ENCODE measurements at places on chromosomes 2 and 18.

DNA sequence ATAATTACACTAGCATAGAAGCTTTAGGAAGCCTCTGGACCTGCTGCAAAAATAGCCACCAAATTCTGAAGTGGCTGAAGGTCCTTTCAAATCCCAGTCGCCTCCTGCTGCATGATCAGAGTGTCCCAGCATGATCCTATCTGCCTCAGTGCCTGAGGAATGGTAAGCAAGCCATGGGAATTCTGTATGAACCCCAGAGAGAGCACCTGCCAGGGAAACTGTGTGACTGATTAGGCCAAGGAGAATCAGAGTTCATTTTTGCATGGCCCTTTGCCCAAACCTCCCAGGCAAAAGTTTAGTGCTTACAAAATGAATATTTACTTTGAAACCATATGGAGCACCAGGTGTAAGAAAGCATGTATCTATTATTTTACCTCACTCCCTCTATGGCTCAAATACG, 221.4 kb downstream of the ARL4C start:
- no peak for DNase-seq

DNA sequence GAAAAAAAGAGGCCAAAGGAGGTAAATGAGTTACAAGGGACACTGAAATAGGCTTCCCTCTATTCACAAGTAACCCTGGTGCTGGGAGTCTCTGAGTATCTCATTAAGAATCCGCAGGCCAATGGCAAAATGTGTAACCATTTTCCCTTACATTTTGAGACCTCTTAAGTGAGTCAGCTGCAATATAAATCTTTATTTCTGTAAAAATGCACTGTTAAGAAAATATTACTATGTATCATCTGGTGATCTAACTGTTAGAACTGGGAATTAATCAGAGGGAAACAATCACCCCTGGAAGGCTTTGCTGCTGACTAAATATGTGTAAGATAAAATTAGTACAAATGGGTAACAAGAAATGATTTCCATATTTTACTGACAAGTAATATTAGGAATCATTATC, 483.1 kb upstream of the CHST9 start:
- DNase-seq = no peak

- no peak for DNase-seq
Observed at GRCh38 chr18:77733292-77733903, 483.8 kb downstream of the GALR1 start.

DNA sequence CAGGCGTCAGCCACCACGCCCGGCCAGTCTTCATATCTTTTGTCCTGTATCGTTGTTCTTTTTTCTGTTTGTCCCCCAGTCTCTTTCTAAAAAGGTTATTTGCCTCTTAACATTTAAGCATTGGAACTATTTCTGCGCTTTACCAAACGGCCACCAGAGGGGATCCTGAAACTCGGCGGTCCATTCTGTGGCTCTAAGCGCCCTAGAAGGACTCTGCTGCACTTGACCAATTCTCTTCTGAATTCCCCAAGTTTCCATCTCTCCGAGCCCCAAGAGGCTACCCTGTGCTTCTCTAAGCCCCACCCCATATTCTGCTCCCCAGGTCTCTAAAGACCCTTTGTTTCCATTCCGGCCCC, 33.1 kb upstream of the REG3G start:
- no peak for DNase-seq

DNA sequence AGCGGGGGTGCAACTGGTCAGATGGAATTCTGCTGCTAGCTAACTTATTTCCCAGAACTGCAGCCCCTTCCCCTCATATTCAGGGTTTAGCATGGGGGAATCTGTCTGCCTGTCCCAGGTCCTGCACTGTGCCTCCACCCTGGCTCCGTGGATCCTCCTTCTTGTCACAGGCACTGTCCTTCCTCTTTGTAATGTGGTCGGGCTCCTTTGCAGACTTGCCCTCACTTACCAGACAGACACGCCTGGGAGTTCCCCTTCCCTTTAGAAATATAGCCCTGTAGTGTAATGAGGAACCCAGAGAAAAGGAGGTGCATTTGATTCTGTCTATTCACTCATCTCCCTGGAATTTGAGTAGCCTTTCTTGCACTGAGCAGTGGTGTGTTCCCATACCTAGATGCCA, 108.7 kb downstream of the TRIM43 start:
- DNase-seq = no peak

DNA sequence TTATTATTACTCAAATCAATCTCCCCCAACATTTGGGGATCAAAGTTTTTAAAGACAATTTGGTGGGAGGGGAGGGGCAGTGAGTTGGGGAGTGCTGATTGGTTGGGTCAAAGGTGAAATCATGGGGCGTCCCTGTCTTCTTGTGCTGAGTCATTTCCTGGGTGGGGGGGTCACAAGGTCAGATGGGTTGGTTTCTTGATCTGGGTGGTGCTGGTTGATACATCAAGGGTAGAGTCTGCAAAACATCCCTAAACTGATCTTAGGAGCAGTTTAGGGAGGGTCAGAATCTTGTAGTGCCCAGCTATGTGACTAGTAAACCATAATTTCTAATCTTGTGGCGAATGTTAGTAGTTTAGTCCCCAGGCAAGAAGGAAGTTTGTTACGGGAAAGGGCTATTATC, 67.4 kb downstream of the MOGAT1 start:
- DNase-seq = no peak

GRCh38 chr2:12119841-12120240, 373.4 kb downstream of the LPIN1 start:
- no peak for DNase-seq

- no peak for DNase-seq
Observed at GRCh38 chr2:23753291-23754010, 173.5 kb downstream of the ATAD2B start.

DNA sequence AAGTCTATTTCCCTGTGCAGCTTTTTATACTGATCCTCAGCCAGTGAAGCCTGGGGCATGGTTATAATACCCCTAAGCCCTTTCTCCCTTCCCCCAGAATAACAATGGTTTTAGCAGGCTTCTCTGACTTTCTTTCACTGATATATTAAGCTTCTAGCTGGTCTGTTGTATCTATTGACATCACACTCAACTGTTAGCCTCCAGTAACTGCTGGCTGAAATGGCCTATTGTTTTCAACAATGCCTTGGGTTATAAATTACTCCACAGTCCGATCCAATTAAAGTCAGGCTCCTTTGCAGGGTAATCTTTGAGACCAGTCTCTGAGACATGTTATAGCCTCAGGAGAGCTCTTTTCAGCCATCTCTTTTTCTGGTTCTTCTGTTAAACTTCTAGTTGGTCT, 2.9 kb upstream of the SLC9A4 start:
- DNase-seq = no peak

DNA sequence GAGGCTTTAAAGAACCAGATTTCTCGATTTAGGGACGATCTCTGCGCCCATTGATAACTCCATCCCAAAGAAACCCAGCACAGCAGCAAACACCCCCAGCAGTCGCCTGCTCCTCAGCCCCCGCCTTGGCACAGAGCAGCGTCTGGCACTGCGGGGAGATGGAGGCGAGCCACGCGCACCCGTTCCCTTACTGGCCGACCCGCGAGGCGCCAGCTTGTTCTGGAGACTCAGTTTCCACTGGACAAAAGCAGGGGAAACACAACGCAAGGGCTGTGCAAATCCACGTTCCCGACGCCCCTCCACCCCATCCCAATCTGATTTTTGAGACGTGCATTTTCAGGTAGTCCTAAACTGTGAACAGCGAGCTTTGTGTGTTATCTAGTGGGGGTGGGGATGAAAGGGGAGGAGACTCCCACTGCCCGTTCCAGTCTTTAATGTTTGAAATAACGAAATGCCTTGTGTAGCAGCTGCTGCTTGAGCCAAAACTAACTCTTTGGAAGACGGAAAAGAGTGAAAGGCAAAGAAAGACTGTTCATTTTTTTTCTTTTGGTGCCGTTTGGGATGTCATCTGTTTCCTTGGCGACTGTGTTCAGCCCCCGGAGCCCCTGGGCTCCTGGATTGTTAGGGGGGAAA, 143.2 kb downstream of the MEIS1 start:
- no peak for DNase-seq

DNA sequence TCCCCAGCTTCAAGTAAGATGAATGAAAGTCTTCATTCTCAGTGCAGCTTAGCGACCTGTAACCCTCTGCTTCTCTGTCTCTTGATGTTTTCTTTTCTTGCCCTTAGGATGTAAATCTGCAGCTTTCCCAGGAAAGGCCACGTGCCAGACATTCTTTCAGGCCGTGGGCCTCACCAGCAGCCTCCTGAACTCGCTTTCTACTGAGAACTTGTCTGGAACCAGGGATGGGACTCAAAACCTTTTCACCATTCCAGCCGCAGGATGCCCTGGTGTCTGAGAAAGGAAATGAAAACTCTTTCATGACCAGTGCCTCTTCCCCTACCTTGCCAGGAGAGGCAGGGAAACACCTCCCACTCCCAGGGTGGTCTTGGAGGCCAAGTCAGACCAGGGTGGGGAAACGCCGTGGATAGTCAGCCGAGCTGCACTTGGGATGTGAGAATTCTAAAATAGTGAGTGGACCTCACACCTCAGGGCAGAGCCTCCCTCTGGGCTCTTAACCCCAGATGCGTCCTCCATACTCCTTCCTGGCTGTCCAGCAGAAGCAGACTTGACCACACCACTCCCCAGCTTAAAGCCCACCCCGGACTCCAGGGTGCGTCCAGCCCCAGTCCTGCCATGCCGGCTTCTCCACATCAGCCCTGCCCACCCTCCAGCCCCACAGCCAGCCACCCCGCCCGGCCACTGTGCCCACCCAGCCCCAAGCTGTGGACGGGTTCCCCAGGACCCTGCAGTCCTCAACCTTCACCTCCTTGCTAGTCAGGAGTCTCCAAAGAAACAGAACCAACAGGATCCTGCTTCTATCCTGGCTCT, 115.5 kb downstream of the TWIST2 start:
- no peak for DNase-seq

DNA sequence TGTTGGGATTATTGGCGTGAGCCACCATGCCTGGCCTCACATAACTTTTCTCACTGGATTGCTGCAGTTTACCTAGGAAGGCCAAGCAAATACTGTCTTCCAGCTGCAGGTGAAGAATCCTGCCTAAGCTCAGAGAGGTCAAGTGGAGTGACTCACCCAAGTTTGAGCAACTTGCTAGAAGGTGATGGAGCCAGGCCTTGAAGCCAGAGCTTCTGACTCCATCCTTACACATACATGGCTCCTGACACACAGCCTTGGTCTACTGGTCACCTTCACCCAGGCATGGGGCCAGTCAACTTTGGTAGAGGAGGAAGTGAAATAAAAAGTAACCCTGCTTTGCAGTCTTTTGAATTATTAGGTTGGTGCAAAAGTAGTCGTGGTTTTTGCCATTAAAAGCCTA, 93.5 kb downstream of the VWA3B start:
- no peak for DNase-seq

DNA sequence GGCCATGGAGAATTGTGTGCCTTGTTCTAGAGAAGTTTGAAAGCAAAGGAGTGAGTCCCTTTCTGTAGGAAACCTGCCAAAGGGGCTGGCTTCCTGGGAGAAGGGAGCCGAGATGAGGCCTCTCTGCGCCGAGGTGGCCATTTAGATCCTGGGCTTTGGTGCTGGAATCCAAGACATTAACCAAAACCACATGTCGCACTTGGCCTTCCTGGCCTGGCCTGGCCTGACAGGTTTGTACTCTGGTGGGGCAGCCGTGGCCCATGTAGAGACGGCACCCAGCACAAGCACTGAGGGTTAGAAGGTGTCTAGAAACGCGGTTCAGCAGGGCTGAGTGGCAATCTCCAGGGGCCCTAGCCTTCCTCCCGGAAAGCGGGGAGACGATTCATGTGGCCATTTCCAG, 7.1 kb downstream of the CNNM3 start:
- DNase-seq = no peak

DNA sequence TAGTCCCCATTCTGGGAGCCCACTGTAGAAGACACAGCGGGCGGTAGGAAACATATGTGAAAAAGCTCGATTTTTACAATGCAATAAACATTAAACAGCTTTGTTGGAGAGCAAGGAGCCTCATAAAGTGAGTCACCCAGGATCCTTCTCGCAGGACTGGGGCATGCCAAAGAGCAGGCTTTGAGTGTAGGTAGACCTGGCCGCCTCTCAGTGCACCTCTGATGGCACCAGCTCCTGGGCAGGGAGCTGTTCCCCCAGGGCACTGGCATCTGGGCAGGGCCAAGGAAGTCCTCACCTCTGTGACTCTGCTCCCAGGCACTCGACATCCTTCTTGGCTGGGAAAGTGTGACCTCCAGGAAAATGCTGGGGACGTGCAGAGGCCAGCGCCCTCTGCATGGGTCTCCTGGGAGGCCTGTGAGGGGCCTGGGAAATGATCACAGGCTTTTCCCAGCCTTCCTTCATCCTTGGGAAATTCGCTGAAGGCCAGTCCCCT, 94.2 kb downstream of the POLR1A start:
- no peak for DNase-seq

GRCh38 chr18:9756933-9757470, 48.9 kb downstream of the RAB31 start:
- DNase-seq = no peak

DNA sequence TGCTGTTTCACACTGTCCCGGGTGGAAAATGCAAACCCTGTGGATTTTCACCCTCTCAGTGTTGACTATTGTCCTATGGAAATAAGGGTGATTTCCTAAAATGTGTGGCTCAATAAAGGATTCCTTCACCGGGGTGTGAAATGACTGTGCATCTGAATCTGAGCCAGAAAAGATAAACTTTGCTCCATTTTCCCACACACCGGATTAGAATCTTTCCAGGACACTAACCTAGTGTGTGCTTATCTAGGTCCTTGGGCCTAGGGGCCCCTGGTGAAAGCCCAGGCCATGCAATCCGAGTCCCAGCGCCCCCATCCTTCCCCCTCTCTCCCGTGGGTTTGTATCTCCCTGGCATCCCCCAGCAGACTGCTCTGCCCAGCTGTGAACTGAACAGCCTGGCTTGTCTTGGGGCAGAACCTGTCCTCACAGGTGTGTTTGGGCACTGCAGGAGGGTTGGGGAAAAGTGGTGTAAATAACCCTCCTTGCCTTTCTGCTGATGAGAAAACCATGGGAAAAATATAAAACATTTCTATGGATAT, 17.3 kb downstream of the KLHL29 start:
- DNase-seq = no peak

DNA sequence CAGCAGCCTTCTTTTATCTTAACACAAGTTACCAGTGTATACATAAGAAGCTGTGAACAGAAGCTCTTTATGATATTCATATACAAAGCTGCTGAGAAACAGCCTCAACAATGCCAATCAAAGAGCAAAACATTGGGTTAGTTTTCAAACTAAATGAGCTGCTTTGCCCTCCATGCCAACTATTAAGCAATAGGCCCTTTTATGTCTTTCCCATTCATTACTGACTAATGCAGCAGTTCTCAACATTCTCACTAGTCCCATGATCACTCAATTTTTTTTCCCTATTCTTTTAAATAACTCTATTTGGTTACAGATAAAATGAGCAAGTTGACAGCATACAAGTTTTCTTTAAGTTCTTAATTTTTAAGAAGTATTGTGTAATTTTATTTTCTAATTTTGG, 57.9 kb upstream of the FRZB start:
- DNase-seq = no peak

GRCh38 chr2:47096451-47096850, 58.7 kb downstream of the STPG4 start:
- DNase-seq = no peak

- no peak for DNase-seq
Observed at GRCh38 chr18:48824231-48824970, 126.4 kb downstream of the SMAD7 start.

All from large intestine (tissue), 12 donors.